ENCODE measurements at places on chromosomes 11 and 22. TPM values are rescaled to one million over a fixed set of nuclear protein-coding genes. Genes with fewer than 3 reads are reported as not detected.

The NEU3 gene
- 42.6 TPM for total RNA-seq

DNA sequence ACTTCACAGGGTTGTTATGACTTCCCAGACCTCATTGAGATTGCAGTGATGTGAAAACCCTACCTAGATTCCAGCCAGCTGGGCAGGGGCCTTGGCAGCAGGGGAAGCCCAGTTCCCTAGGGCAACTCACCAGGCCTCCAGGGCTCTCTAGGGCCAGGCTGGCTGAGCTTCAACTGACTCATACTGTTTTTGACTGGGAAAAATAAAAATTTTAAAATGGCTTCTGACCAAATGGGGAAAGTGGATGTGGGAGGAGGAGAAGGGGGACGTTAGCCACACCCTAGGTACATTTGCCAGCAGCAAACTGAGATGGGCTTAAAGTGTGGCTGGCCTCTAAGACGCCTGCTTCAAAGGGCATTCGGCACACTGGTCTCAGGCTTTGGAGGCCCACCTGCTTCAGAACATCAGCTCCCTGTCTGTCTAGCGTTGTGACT is 39.0 kb downstream of the BMAL1 start:
- DNase-seq, result no peak

The PLAAT5 gene
- not detected for total RNA-seq

GRCh38 chr11:64974124-64974523 is 2.2 kb upstream of the MAJIN start:
- peak; percentile 87 for DNase-seq

DNA sequence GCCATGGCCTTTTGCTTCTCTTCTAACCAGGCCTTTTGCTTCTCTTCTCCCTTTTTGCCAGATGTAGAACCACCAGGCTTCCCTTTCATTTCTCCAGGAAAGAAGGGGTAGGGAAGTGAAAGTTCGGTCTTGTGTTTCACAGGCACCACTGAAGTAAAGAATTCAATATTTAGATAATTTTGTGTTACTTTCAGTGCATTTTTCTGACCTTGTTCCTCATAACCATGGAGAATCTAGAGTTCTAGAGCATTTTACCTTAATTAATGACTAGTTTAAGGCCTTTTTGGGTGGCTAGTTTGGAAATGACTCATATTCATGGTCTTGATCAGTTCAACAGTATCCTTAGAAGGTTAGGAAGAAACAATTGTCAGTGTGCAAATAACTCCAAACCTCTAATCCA is 22.7 kb downstream of the GRAMD1B start:
- DNase-seq, result no peak

GRCh38 chr11:12275818-12276217 is 101.6 kb upstream of the PARVA start:
- no peak for DNase-seq

DNA sequence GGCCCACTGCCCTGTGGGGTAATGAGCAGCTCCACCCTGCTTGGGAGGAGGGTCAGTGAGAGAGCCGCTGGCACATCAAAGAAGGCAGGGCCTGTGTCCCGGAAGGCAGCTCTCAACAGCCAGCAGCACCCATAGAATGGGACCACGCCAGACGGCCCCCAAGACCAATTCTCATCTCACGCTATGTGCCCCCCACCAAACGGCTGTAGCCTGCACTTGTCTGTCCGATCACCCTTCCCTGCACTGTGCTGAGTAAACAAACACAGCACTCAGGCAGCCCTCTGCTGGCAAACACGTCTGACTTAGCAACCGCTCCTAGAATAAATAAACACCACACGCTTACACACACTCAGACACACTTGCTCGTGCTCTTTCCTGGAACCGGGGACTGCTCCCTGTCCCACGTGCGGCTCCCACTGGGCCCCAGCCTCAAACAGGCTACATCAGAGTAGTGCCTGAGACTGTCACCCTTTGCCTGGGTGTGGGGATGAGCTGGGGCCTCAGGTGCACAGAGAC is 53.2 kb upstream of the CDON start:
- no peak for DNase-seq

The HEPHL1 gene
- total RNA-seq, result not detected

GRCh38 chr11:110389965-110390364 is 39.8 kb upstream of the FDX1 start:
- no peak for DNase-seq

All from OCI-LY7 (cell line).